Stimulated activated CD8-positive, alpha-beta memory T cell treated with anti-CD3 and anti-CD28 coated beads, Interleukin-7, amount 100 ng/mL, for 1 hour (primary cell): ENCODE measurements at places on chromosomes 12 and 14.

DNA sequence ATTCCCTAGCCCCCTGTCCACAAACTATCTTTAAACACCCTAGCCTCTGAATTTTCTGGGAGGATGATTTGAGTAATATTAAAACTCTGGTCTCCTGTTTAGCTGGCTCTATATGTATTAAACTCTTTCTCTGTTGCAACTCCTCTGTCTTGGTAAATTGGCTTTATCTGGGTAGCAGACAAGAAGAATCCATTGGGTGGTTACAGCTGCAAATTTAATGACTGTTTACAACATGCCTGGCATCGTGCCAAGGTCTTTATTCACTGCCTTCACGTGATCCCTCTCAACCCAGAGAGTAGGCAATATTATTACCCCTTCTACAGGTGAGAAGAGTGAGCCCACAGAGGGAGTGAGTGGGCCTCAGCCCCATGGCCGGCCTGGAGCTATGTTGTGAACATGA lies 77.8 kb upstream of the MYL2 start:
- no peak for DNase-seq

DNA sequence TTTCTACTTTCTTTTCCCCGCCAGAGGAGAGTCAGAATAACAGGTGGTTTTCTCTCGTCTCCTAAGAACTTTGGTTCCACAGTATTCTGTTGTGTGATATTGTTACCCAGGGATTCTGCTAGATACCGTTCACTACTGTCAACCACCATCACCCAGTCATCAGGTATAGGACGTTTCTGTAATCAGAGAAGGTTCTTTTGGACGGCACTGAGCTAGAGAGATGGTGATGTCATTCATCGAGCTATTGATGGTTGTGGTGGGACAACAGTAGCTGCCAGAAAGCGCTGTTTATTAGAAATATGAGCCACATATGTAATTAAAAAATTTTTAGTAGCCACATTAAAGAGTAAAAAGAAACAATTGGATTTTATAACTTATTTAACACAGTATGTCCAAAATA lies 17.0 kb downstream of the ERC1 start:
- no peak for DNase-seq

DNA sequence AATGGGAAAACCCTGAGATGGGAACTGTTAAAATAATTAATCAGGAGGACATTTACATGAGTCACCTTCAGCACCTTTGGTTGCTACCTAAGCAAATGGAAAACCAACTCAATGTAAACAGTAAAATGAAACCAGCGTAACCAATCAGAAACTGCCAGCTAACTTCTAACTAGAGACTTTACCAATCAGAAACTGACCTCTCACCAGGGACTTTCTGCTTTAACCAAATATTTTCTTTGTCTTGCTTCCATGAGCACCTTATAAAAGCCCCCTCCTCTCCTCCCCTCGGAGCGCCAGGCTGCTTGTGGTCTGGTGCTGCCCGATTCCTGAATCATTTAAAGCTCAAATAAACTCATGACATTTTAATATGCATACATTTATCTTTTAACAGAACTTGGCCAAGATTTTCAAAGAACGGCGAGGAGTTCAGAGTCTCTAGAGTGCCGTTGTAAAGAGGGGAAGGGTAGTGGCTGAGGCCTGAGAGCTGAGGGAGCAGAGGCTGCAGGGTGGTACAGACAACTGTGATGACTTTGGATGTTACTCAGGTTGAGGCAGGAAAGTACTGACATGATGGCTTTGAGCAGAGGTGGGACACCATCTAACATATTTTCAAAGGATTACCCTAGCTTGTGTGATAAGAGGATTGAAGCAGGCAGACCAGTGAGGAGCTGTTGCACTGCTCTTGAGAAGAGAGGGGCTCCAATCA lies 183.6 kb downstream of the CRADD start:
- DNase-seq = no peak

GRCh38 chr14:97638864-97639263 lies 841.7 kb downstream of the VRK1 start:
- no peak for DNase-seq

GRCh38 chr14:103527408-103528145 lies 1.4 kb upstream of the TRMT61A start:
- DNase-seq = no peak

GRCh38 chr14:58793131-58793740 lies 155.5 kb downstream of the DACT1 start:
- no peak for DNase-seq

DNA sequence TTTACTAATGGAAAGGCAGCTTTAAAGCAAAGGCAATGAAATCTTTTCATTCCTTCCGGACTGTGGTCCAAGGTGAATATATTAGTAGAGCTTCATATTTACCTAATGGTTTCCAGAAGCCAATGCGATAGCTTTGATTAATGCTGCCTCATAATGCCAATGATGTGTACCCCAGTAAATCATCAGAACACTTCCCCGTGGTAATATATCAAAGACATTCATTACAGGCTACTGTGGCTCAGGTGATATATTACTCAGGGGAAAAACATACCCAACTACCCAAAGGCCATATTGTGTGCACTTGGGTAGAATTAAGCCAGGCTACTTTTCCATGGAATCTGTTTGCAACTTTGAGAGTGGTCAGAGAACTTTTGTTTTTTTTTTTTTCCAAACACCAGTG lies 69.4 kb upstream of the DACT1 start:
- DNase-seq = no peak

- DNase-seq = no peak
Observed at GRCh38 chr12:2284857-2285256, 232.1 kb downstream of the CACNA1C start.

DNA sequence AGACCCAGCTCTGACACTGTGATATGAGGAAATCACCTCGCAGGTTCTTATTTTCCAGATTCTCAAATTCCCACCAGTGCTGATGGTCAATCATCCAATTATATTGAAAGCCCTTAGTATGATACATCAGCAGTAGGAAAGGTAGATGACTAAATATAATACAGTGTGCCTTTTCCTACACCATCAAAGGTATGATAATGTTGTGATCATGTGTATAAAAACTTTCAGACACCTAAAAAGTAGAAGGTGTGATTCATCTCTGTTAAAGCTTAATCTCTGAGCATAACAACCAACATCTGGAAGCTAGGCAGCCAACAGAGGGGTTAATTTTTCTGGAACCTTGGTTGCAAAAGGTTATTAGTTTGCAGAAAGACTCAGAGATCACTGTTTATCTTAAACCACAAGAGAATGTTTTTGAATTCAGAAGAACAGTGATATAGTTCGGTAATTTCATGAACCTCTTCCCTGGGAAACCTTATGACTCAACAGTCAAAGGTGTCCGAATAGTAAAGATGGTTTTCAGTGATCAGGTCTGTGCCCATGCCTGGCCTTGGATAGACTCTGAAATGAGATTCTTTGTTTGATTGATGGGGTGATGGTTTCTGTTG lies 122.5 kb downstream of the ETV6 start:
- no peak for DNase-seq

- no peak for DNase-seq
Observed at GRCh38 chr14:51822499-51822898, 37.9 kb upstream of the GNG2 start.

- no peak for DNase-seq
Observed at GRCh38 chr12:3613641-3614395, 122.8 kb downstream of the PRMT8 start.

GRCh38 chr14:99597911-99598600 lies 6.0 kb downstream of the CCDC85C start:
- no peak for DNase-seq

- no peak for DNase-seq
Observed at GRCh38 chr14:102573591-102574046, 18.8 kb upstream of the RCOR1 start.

GRCh38 chr14:64584190-64584589 lies 34.4 kb downstream of the PPP1R36 start:
- no peak for DNase-seq

DNA sequence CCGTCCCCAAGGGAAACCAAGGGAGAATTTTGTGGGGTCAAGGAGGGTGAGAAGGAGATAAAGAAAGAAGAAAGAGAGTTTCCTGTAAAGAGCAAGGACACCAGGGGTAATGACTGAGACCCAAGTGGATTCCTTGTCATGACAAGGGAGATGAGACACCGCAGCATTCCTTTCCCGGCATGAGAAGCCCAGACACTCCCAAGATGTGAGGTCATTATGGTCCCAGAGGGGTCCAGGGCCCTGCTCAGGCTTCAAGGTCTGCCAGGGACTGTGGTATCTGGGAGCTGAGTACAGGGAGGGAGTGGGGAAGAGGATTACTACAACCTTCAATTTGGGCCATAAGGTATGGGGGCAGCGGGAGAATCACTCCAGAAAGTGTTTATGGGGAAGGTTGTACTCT lies 58.1 kb downstream of the SPTB start:
- DNase-seq = no peak

GRCh38 chr14:59847711-59848110 lies 22.9 kb downstream of the RTN1 start:
- no peak for DNase-seq

- no peak for DNase-seq
Observed at GRCh38 chr12:1974812-1975211, 29.4 kb downstream of the DCP1B start.

DNA sequence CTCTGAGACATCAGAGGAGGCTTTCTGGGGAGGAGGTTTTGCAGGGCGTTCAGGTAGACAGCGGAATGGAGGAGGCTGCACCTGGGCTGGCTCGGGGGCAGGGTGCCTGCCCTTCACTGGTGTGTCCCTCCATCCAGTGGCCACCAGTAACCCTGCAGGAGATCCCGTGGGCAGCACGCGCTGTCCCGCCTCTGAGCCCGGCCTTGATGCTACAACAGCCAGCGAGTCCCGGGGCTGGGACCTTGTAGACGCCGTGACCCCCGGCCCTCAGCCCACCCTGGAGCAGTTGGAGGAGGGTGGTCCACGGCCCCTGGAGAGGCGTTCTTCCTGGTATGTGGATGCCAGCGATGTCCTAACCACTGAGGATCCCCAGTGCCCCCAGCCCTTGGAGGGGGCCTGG lies 10.0 kb upstream of the ADSS1 start:
- no peak for DNase-seq

DNA sequence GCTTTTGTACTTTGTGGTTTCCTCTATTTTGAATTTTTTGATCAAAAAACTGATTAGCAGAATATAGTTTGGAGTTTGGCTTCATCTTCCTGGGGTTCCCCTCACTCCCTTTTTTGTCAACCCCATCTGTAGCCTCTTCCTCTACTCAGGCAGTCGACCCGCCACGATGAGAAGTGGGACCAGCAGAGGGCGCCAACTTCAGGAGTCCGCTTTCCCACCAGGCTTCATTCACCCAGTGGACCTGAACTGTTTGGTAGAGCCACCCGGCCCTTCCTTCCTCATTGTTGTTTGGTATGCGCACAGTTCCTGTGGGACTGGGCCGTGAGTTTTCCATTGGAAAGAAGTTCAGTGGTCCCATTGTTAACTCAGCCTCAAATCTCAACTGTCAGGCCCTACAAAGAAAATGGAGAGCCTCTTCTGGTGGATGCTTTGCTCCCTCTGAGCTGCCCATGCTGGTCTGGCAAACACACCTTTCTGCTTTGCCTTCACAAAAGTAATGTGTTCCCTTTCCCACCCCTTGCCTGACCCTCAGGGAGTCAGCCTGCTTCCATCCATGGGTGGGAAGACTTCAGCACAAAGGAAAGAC lies 21.7 kb downstream of the TMBIM6 start:
- DNase-seq = peak; percentile 51

DNA sequence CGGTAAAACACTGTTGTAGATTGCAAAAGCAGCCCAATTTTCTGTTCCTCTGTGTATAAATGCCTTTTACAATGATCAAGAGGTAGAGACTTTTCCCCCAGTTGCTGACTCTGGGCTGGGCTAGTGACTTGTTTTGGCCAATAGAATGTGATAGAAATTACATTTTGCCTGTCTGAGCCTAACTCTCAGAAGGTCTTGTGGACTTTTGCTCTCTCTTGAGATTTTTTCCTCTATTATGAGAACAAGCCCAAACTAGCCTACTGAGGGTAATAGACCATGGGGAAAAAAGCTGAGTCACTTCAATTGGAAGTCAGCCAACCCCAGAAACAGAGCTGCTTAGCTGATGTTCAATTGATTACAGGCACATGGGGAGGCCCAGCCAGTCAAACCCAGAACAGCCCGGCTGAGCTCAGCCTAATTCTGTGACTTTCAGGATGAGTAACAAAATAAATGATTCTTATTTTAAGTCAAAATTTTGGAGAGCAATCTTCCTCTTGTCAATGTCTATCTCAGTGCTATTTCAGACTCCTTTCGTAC lies 61.4 kb downstream of the MYF5 start:
- no peak for DNase-seq
